MCF 10A (cell line): ENCODE measurements at places on chromosomes 6 and 20.

DNA sequence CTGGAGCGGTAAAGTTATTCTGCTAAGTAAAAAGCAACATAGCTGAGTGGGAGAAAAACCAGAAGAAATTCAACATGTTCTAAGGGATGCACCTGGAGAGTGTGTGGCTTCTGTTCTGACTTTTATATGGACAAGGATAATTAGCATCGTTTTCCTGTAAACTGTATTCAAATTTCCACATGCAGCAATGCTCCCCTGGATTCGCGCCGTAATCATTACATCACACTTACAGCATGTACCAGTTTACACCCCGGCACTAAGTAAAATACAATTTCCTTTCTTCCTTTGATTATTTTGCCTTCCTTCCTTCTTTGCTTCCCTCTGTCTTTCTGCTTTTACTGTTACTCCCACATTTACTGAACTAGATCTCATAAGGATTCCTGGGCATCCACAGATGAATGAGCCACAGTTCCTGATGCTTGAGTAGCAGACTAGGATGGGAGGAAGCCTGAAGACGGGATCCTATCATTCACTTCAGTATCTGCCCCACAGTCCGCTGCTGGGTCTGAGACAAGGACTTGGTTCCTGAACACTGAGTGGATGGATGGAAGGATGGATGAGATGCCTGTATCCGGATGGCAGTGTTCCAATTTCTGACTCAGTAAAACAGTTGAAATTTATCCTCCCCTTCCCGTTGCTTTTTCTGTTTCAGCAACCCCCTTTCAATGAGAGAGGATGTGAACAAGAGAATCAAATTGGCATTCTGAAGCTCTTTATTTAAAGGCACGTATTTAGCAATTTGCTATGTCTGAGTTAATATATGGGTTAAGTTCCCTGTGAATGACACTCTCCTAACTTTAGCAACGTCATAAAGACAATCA lies 174.6 kb downstream of the GJA10 start:
- DNase-seq, result peak; percentile 47
- H3K27me3 ChIP-seq, result no peaks in the 10 kb centered on the region
- peaks cover 24% of the 10 kb centered on the region for H3K4me1 ChIP-seq

GRCh38 chr6:107523054-107523791 lies 33.3 kb downstream of the SOBP start:
- no peak for DNase-seq
- no peaks in the 10 kb centered on the region for H3K36me3 ChIP-seq
- H3K4me3 ChIP-seq, result no peak overlapping the region
- no peak overlapping the region for H3K27ac ChIP-seq
- no peaks in the 10 kb centered on the region for H3K4me1 ChIP-seq

DNA sequence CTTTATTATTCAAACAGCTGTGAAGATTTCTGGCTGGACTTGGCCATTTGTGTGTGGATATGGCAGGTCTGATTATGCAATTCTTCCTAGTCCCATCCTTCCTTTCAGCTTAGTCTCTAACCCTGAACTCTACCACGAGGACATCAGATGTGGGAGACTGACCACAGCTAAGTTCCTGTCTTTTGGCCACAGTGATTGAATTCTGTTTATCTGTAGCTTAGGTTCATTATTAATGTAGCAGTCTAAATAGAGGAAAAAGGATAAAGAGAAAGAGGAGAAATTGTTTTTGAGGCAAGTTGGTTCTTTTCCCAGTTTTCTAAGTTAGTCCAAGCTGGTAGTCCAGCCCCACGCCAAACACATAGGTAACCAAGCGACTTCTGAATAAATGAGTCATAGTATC lies 598.9 kb downstream of the RFPL4B start:
- no peak overlapping the region for H3K27ac ChIP-seq
- no peaks in the 10 kb centered on the region for H3K27me3 ChIP-seq
- H3K4me1 ChIP-seq, result no peaks in the 10 kb centered on the region
- DNase-seq, result no peak
- H3K36me3 ChIP-seq, result no peaks in the 10 kb centered on the region

GRCh38 chr6:23728707-23729106 lies 397.3 kb upstream of the NRSN1 start:
- H3K27ac ChIP-seq, result no peak overlapping the region
- no peaks in the 10 kb centered on the region for H3K36me3 ChIP-seq
- H3K4me3 ChIP-seq, result no peak overlapping the region
- H3K27me3 ChIP-seq, result no peaks in the 10 kb centered on the region

DNA sequence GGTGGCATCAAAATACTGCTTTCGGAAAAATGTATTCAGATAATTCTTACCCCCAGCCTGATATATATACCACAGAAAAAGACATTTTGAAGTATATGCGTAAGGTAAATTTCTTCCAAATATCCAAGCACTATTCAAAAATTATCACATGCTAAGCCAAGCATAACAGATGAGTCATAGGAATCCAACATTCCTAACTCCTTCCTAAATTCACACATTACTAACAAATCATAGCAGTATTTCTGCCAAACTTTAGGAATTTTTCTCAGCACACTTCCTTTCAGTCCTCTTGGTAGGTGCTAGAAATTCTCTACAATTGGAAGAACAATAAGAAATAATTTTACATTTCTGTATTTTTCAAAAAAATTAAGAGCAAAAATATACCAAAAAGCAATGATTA lies 417.5 kb downstream of the EYS start:
- H3K27me3 ChIP-seq, result no peaks in the 10 kb centered on the region
- no peak overlapping the region for H3K4me3 ChIP-seq
- DNase-seq, result peak; percentile 54
- no peak overlapping the region for H3K27ac ChIP-seq

- no peak overlapping the region for H3K27ac ChIP-seq
- peaks cover 17% of the 10 kb centered on the region for H3K4me1 ChIP-seq
- DNase-seq, result no peak
Observed at GRCh38 chr6:33779290-33779689, 9.6 kb downstream of the LEMD2 start.

- no peak overlapping the region for H3K27ac ChIP-seq
- H3K4me3 ChIP-seq, result no peak overlapping the region
- H3K36me3 ChIP-seq, result no peaks in the 10 kb centered on the region
- no peaks in the 10 kb centered on the region for H3K4me1 ChIP-seq
- no peak for DNase-seq
Observed at GRCh38 chr6:82744286-82745015, 321.2 kb downstream of the UBE3D start.

DNA sequence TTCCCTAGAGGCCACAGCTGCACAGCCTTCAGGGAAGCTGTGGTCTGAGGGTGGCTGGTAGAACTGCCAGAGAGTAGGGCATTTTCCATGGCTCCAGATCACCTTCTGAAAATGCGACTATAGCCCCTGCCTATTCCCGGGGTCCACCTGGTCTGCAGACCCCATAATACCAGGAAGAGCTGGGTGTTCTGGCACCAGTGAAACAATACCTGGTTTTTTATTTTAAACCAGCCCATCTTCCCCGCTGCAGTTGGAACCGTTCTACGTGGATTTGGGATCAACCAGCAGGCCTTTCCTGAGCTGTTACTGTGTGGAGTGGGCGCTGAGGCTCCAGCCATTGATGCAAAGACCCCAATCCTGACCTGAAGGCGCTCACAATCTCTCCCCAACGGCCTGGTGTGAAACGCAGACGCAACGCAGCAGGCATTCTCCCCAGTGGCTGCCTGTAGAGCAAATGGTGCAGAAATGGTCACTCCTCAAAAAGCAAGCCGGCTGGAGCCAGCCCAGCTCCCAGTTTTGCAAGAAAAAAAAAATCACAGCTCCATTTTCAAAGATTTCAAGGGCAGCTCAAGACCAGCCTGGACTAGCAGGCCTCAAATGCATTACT lies 11.3 kb downstream of the NPEPL1 start:
- no peak for DNase-seq
- H3K36me3 ChIP-seq, result peaks cover 32% of the 10 kb centered on the region
- no peaks in the 10 kb centered on the region for H3K4me1 ChIP-seq
- no peak overlapping the region for H3K27ac ChIP-seq

DNA sequence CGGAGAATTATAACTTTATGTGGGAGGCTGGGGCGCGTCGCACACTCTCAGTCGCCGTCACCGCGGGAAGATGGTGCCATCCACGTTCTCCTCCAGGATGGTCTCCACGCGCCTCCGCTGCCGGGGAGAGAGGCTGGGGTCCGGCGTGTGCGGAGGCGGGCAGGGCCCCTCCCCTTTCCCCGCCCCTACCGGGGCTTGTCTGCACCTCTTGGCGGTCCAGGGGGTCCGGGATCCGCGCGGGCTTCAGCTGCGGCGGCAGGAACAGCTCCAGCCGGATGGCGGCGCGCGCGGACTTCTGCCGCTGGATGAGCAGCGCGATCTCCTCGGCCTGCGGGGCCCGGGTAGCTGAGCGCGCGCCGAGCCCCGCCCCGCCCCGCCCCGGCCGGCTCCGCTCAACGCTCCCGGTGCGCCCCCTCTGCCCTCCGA lies 807 bp downstream of the LKAAEAR1 start:
- H3K27ac ChIP-seq, result no peak overlapping the region
- peaks cover 5% of the 10 kb centered on the region for H3K27me3 ChIP-seq
- H3K4me3 ChIP-seq, result peak overlapping the region; percentile 66

- H3K27me3 ChIP-seq, result peaks cover 51% of the 10 kb centered on the region
- H3K4me1 ChIP-seq, result no peaks in the 10 kb centered on the region
- H3K4me3 ChIP-seq, result no peak overlapping the region
Observed at GRCh38 chr20:38320221-38320620, 16.3 kb downstream of the BPI start.

DNA sequence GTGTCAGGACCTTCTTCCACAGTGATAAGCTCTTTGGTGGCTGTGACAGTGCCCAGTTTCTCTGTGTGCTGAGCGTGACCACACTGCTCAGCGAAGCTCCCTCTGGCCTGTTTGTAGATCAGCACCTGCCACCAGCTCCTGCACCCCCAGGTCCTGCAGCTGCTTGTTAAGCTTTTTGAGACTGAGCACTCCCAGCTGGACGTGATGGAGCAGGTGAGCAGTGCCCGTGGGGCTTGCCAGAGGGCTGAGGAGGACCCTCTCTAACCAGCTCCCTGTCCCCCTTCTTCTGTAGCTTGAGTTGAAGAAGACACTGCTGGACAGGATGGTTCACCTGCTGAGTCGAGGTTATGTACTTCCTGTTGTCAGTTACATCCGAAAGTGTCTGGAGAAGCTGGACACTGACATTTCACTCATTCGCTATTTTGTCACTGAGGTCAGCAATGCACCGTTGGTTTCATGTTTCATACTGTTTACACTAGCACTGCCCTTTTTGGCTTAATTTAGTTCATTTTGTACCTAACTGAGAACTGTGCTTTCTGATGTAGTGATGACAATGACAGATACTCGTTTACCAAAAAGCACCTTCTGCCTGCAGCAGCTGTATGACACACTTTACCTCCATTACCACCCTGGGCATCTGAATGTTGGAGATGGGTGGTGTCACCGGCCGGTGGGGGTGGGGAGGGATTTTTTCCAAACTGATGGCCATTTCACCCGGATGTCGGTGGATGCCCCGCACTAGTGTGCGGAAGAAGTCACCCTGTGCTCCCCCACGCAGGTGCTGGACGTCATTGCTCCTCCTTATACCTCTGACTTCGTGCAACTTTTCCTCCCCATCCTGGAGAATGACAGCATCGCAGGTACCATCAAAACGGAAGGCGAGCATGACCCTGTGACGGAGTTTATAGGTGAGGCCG lies 12.5 kb downstream of the NELFCD start:
- no peaks in the 10 kb centered on the region for H3K27me3 ChIP-seq
- H3K4me3 ChIP-seq, result no peak overlapping the region
- peaks cover 93% of the 10 kb centered on the region for H3K36me3 ChIP-seq

GRCh38 chr20:51190783-51191180 lies 167.9 kb upstream of the KCNG1 start:
- H3K4me1 ChIP-seq, result peaks cover 7% of the 10 kb centered on the region
- no peak for DNase-seq
- no peak overlapping the region for H3K4me3 ChIP-seq
- no peaks in the 10 kb centered on the region for H3K27me3 ChIP-seq

DNA sequence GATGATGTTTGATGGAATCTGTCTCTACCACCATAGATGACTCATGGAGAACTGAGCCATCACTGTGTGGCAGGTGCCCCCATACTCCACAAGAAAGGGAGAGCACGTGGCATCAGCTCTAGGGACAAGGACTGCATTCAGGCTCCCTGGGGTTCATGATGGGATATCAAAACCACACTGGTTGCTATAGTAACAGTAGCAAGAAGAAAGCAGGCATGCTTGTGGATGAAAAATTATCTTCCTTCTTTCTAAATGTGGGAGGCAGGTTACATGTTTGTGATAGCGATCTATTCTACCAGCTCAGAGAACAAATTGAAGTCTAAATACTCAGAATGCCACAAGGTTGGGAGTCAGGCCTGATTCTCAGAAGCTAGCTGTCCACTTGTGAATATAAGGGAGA lies 224.2 kb downstream of the ARHGAP18 start:
- H3K27me3 ChIP-seq, result no peaks in the 10 kb centered on the region
- peaks cover 14% of the 10 kb centered on the region for H3K4me1 ChIP-seq
- H3K4me3 ChIP-seq, result no peak overlapping the region
- no peak for DNase-seq
- H3K36me3 ChIP-seq, result peaks cover 5% of the 10 kb centered on the region
- H3K27ac ChIP-seq, result no peak overlapping the region

DNA sequence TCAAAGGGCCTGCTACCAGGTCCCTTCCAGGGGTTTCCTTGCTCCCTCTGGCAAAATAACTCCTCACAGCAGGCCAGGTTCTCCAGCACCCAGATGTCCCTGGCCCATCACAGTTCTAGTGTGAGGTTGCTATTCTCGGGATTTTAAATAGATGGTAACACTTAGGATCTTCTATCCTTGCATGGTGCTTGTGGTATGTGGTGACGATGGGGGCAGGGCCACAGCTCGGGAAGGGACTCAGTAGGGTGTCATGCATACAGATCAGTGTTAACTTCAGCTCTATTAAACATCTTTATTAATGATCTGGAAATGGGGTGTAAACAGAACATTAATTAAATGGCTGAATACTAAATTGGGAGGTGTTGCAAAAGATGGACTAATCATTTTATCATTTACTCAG lies 323.8 kb downstream of the QKI start:
- peaks cover 7% of the 10 kb centered on the region for H3K4me1 ChIP-seq
- no peak for DNase-seq
- peaks cover 6% of the 10 kb centered on the region for H3K36me3 ChIP-seq

GRCh38 chr6:147173675-147174308 lies 30.4 kb upstream of the STXBP5 start:
- no peak for DNase-seq
- H3K4me3 ChIP-seq, result no peak overlapping the region
- H3K4me1 ChIP-seq, result peaks cover 11% of the 10 kb centered on the region
- H3K36me3 ChIP-seq, result no peaks in the 10 kb centered on the region
- H3K27ac ChIP-seq, result no peak overlapping the region
- no peaks in the 10 kb centered on the region for H3K27me3 ChIP-seq

- DNase-seq, result no peak
- H3K27me3 ChIP-seq, result no peaks in the 10 kb centered on the region
- no peak overlapping the region for H3K27ac ChIP-seq
- H3K36me3 ChIP-seq, result peaks cover 4% of the 10 kb centered on the region
- H3K4me3 ChIP-seq, result no peak overlapping the region
Observed at GRCh38 chr6:313917-314316, 21.6 kb downstream of the DUSP22 start.

DNA sequence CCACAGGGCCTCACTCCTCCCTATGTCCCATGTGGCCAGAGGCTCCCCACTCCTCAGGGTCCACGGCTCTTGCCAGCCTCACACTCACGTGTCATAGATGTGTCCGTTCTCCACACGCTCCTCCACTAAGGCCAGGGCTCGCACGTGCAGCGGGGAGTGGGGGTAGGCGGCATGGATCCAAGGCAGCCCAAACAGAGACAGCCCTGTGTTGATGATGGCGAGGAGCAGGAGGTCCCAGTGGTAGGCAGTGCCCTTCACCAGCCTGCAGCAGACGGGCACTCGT lies 10.3 kb downstream of the SLC4A11 start:
- peaks cover 7% of the 10 kb centered on the region for H3K36me3 ChIP-seq
- H3K4me1 ChIP-seq, result no peaks in the 10 kb centered on the region
